ENCODE measurements at places on chromosomes 6 and 20.

- no peak for DNase-seq
Measured at GRCh38 chr6:38673397-38674165, 29.4 kb downstream of the GLO1 start.

DNA sequence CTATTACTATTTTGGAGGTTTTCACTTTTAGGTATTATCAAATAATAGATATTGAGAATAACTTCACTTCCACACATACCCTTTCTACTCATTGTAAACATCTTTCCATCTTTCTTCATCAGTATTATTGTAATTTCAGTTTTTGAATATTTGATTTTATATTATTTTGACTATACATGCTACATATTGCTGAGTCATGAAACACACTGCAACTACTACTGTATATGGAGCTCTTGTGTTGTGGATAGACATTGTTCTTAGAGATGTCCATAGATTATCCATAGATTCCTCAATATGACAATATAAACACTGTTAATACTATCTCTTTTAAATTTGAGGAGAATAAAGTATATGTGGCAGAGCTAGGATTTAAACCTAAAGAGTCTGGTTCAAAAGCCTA is 819 bp upstream of the IMPG1 start:
- no peak for DNase-seq

GRCh38 chr6:137051790-137052472 is 7.2 kb upstream of the IL20RA start:
- no peak for DNase-seq

DNA sequence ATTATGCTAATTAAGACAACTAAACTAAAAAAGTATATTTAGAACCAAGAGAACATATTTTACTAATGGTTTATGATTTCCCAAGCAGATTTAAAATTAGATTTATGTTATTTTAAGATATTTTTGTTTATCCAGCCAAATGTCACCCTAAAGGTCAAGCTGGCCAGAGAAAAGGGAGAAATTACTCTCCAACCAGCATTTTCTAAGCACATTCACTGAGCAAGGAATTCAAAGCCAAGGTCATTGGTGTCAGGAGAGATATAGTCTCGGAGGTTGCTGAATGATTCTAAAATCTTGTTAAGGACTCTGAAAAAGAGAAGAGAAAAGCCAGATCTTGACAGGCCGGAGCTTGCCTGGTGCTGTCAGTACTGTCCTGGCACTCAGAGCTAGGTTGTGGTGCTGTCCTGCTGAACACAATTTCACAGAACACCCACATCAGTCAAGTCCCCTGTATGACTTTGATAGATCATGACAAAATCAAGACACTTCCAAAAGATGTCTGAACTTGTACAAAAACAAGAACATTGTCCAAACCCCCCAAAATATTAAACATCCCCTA is 222.3 kb upstream of the SMLR1 start:
- no peak for DNase-seq

DNA sequence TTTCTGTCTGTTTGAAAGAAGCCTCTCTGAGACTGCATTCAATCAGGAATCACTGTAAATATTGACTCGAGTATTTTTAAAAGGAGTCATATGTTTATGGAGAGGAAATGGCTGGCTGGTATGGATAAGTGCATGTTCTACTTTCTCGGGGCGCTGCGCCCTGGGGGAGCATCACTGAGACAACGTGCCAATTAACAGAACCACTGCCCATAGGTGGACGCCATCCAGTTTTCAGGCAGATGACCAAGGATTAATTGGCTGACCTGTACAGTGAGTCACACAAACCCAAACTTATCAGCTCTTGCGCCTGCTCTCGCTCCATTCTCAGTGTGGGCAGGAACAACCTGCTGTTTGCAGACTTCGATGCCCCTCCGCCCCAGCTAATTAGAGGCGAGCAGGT is 571.2 kb downstream of the QKI start:
- DNase-seq: no peak

DNA sequence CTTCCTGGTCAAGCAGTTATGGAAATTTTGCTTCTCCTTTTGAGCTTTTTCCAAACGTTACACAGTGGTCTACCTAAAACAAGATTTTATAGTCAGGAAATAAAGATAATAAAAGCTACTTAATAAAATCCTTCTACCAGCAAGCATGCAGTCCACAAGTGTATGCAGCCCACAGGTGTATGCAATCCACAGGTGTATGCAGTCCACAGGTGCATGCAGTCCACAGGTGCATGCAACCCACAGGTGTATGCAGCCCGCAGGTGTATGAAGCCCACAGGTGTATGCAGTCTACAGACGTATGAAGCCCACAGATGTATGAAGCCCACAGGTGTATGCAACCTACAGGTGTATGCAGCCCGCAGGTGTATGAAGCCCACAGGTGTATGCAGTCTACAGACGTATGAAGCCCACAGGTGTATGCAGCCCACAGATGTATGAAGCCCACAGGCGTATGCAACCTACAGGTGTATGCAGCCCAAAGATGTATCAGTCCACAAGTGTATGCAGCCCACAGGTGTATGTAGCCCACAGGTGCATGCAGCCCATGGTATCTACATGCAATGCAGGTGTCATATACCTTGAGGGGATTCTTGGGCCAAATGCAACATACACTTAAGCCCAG is 26.4 kb upstream of the OCSTAMP start:
- no peak for DNase-seq

DNA sequence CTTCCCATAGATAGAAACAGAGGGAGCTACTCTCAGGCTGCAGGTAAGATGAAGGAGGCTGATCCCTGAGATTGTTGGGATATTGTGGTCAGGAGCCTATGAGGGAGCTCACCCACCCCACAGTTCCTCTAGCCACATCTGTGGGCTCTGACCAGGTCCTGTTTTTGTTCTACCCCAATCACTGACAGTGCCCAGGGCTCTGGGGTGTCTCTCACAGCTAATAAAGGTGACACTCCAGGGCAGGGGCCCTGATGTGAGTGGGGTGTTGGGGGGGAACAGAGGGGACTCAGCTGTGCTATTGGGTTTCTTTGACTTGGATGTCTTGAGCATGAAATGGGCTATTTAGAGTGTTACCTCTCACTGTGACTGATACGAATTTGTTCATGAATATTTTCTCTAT is 2.8 kb downstream of the HLA-F start:
- DNase-seq: no peak

- no peak for DNase-seq
Measured at GRCh38 chr6:26576407-26576843, 20.3 kb upstream of the ABT1 start.

DNA sequence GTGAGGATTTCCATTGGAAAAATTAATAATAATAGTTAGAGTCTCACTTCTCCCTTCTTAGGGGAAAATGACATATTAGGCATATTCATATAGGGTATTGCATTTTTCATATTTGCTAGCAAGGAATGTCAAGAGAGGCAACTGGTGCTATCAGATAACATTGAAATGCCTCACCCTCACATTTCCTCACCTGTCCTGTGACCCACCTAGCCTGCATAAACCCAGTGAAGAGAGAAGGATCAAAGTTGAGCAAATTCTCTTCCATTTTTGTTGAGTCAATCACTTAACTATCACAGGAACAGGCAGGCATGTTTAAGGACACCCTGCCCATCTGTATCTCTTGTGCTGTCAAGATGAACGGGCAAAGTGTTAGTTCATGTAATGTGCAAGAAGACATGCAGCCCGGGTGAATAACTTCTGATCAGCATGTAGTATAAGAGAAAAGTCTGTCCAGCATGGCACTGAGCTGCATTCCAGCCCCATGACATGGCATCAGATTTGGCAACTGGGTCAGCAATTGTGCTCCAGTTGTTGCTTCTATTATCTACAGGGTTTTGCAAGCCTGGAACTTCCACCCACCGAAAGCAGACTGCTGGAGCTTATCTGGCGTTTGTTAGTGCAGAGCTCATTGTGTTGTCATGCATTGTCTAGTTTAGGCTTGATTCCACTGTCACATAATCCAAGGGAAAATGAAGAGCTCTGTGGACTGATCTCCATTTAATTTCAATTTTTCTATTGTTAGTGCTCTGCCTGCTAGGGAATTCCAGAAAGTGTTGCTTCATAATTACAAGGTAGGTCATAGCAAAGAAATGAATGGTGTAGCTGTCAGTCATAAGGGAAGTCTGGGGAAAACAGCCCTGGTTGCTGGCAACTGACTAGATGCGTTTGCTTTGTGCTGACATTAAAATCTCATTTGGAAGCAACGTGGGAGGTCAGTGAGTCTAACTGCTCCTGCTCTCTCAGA is 138.4 kb upstream of the TNFAIP3 start:
- DNase-seq: no peak

Measured in tibial artery (tissue), 4 donors.